NCI-H1694 treated with DMSO at 0.1 percent for 48 hours (cell line): ENCODE measurements at places on chromosomes 2 and 18.

GRCh38 chr2:218722876-218723785 lies 12.5 kb downstream of the TTLL4 start:
- no peak for DNase-seq

DNA sequence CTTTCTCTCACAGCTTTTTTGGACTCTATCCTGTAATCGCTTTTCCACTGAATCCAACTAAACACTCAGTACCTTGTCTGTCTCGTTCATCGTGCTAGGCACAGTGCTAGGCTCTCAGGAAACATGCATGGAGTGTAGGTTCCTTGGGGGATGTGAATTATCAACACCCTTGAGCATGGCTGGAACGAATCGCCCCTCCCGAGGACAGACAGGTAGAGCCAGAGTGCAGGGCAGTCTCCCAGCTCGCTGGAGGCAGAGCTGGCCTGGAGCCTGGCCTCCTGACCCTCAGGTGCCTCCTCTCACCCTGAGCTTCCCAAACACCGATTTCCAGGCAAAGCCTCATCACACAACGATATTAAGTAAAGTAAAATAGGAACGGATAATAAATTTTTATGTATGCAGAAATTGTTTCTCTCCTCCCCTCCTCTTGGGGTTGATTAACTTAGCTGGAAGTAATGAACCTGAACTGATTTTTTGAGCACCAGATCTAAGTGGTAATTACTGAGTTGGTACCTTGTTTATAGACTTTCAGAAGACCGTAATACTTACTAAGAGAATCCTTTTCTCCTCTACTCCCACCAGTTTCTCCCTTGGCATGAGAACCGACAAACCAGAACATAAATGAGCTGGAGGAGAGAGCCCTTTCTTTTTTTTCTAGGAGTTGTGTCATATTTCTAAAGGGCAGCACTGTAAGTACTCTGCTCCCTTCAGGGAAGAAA lies 90.5 kb downstream of the MSH2 start:
- DNase-seq = no peak

GRCh38 chr2:128818248-128818647 lies 499.6 kb upstream of the HS6ST1 start:
- no peak for DNase-seq

DNA sequence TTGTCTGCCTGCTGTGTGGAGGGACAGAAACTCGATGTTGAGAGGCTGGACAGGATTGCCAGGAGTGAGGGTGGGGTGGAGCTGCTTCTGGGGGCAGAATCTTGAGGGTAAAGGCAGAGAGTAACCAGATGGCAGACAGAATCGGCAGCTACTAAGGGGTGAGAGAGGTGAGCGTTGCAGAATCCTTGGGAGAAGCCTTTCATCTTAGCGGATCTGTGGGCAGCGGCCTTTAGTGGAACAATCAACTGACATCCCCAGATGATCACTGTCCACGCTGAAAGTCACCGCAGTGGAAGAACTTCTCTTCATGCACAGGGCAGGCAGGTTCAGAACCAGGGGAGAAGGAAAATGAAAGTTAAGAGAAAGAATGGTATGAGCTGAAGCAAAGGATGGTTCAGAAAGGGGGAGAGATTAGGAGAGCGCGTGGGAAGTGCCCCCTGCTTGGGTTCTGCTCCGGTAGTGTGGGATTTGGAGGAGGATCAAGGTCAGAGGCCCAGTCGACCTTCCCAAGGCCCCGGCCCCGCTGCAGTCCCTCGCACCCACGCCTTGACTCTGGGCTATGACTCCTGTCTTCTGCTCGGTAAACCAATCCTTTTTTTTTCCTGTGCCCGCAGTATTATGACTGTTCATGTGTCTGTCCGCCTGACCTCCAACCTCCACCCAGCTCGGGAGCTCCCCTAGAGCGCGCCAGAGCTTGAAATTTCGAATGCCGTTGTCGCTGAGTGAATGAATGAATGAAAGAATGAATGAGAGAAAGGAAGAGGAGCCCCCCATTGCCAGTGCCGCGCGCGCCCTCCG lies 584 bp downstream of the BOLA3 start:
- peak; percentile 16 for DNase-seq

- peak; percentile 63 for DNase-seq
Observed at GRCh38 chr18:77207540-77207939, 42.1 kb upstream of the GALR1 start.

- peak; percentile 80 for DNase-seq
Observed at GRCh38 chr2:164910101-164910899, 45.0 kb downstream of the SLC38A11 start.

DNA sequence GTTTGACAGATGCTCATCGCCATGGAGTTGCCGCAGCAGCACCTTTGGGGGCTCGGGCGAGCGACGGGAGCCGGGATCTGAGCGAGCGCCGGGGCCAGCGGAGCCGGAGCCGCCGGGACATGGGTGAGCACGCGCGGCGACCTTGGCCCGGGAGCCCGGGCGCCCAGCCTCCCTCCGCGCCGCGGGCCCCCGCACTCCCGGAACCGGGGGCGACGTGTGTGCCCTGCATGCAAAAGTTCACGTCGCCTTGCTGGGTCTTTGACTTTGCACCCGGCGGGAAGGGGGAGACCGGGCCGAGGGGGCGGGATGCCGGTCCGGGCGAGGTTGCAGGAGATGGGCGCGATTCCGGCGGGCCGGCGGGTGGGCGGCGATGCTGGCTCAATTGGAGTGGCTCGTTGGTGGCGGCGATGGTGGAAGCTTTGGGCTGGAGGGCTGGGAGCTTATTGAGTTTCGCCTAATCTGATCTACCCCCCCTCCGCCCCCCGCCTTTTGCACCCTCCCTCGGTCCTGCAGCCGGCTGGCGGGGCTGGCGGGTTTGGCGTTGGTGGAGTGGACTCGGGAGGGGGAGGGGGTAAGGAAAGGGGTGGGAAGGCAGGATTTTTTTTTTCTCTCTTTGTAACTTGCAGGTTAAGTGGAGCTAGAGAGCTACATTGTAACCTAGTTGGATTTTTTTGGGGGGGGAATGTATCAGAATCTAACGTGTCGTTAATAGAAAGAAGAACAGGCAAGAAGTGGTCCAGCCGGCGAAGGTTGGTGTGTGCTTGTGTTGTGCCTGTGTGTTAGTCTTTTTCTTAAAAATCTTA lies at the start of gene SETBP1:
Gene SETBP1, plus strand, starts transcription at position 616 of the 803 bp plus-strand sequence. CDS start 20,459 bp downstream, outside the sequence.
- peak; percentile 23 for DNase-seq

- DNase-seq = no peak
Observed at GRCh38 chr2:11896386-11896785, 150.0 kb downstream of the LPIN1 start.

- no peak for DNase-seq
Observed at GRCh38 chr2:237257471-237257951, 156.5 kb downstream of the COL6A3 start.

DNA sequence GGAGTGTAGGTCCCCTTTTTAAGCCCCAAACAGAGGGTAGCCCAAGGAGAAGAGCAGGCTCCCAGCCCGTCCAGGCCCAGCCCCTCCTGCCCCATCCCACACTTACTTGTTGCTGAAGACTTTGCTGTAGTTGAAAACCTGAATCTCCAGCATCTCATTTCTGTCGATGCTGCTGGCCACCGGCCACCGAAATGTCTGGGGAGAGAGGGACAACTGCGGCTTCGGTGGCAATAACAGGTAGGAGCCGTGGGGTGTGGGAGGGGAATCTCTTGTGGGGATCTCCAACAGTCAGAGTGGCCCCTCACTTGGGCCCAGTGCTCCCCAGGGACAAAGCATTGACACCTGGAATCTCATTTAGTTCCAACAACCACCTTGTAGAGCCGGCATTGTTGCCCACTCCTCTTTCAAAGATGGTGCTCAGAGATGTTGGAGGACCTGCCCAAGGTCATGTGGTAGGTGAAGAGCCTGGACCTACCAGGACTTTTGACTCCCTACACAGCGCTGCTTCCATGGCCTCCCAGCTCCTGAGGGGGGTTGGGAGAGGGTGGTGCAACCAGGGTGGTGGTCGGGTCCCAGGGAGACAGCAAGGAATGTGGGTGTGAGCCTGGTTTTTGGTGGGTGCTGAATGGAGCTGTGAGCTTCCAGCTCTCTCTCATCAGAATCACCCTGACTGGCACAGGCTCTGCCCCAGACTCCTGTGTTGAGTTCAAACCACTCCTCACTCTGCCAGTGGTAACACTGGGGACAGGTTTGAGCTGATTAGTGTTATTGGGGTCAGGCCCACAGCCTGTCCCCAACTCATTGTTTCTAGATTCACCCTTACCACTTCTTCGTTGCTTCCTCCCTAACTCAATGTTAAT lies 50.0 kb upstream of the OTOF start:
- DNase-seq = no peak

DNA sequence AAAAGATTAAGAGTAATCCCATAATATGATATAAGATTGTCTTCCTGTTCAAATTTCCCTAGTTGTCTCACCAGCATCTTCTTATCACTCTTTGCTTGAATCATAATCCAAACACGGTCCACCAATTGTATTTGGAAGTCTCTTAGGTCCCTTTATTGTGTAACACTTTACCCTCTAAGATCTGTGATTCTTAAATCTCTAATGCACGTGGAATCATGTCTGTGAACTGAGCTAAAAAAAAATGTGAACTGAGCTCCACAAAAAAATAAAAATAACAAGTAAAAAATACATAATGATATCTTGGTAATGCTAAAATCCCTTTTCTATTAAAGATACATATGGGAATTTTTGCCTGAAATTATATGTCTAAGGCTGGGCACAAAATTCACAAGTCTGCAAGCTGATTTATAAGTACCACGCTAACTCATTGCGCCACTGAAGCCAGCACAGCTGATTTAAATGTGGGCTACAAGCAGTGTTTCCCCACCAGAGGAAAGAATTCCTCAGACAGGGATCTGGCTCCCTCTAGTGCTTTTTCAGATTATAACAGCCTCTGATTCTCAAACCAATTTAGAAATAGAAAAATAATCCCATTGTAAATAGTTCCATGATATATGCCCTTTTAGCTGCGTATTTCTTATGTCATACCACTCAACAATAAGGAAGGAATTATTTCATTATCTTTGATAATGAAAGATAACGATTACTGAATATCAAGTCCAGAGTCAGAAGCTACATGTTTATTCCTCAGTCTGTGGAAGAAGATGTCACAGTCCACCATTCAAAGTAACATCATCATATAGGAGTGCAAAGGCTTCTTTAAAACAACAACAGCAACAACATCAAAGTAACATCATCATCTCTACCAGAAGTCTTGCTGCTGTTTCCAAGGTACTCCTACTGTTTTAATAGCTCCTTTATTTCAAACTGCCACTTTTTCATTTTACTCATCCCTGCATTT lies 22.9 kb downstream of the RBM43 start:
- DNase-seq = peak; percentile 82

DNA sequence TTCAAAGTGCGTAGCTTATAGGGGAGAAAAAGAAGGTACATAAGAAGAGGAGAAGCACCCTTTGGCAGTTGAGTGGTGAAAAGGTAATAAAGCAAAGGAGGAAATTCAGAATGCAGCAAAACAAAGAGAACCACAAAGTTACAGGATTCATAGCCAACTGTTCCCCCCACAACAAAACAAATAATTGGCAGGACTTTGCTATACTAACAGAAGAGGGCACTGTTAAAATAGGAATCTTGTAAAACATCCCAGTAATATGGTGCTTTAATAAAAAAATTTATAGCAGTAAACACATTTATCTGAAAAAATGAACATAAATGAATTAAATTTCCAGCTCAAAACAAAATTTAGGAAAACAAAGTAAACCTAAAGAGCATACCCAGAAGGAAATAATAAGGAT lies 42.3 kb downstream of the R3HDM1 start:
- no peak for DNase-seq

- DNase-seq = no peak
Observed at GRCh38 chr18:35605686-35606417, 24.3 kb downstream of the GALNT1 start.

- no peak for DNase-seq
Observed at GRCh38 chr2:108626995-108627394, 92.3 kb upstream of the RANBP2 start.

- DNase-seq = no peak
Observed at GRCh38 chr18:23069481-23069880, 65.8 kb upstream of the CABLES1 start.

DNA sequence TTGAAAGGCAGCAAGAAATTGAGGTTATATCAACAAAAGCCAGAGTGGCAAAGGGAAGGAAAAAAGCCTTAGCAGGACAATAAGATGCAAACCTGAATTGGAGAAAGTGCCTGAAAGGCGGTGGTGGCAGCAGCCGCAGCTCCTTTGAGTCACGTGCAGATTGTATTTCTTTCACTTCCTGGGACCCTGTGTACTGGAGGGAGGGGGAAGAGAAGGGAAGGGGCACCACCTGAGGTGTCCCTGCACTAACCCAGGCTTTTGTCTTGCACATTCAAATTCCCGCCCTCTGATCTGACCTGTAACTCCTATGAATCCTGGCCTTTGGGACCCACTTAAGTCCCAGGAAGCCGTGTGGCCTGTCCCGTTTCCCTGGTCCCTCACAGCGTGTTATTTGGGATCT lies 326.1 kb upstream of the SKOR2 start:
- no peak for DNase-seq

GRCh38 chr2:216606551-216607276 lies 26.5 kb upstream of the IGFBP2 start:
- DNase-seq = no peak

GRCh38 chr2:694906-695510 lies 17.8 kb upstream of the TMEM18 start:
- no peak for DNase-seq

GRCh38 chr2:144405321-144405720 lies 114.6 kb downstream of the ZEB2 start:
- DNase-seq = no peak

DNA sequence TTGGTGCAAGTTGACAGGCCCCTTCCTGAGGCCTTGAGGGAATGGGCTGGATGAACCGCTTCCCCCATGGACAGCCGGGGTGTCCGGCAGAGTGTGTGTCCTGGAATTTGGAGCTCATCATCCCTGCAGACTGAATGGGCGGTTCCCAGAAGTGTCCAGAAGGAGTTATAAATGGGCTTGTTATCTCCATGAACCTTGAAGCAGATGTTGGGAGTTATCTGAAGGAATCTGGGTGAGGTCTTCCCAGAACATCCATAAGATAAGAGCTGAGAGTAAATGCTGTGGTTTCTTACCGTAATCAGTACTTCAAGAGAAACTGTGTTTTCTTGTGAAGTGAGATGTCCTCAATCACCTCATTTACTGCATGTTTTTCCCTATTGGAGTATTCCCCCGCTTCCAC lies 21.1 kb downstream of the PLB1 start:
- no peak for DNase-seq

DNA sequence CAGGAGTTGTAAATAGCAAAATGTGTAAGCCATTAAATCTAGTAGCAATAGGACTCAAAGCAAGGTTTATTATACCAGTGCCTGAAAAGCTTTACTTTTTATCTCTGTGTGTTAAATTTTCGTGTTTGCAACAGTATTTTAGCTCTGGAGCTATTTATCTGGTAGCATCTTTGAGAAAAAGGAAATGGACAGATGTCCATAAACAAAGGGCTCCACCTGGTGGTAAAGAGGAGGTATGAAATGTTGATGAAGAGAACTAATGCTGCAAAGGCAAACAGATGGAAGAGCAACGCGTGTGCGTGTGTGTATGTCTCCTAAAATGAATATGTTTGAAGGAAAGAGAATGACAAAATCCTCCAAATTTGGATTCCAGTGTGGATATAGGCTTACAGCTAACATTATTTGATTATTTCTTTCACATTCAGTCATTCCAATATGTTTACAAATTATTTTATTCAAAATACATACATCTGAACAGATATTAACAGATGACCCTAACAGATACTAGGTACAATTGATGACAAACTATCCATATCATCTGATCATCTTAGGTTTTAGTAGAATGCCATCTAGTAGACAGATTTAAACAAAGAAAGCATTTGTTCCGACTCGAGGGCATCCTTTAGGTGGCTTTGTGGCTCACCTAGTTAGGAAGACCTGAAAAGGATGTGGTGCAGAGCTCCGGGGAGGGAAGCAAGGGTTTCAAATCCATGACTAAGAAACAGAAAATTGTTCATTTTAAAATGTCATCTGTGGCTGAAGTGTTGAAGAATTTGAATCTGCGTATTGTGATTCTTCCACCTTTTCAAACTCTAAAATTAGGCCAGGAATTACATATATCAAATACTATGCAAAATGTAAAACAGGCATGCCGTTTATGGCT lies 383.3 kb downstream of the MTX2 start:
- peak; percentile 92 for DNase-seq
